ENCODE measurements at places on chromosomes 2 and 18.

- DNase-seq, result peak; percentile 19
These were observed 99.8 kb downstream of the ZNF236 start for GRCh38 chr18:76922107-76922506.

DNA sequence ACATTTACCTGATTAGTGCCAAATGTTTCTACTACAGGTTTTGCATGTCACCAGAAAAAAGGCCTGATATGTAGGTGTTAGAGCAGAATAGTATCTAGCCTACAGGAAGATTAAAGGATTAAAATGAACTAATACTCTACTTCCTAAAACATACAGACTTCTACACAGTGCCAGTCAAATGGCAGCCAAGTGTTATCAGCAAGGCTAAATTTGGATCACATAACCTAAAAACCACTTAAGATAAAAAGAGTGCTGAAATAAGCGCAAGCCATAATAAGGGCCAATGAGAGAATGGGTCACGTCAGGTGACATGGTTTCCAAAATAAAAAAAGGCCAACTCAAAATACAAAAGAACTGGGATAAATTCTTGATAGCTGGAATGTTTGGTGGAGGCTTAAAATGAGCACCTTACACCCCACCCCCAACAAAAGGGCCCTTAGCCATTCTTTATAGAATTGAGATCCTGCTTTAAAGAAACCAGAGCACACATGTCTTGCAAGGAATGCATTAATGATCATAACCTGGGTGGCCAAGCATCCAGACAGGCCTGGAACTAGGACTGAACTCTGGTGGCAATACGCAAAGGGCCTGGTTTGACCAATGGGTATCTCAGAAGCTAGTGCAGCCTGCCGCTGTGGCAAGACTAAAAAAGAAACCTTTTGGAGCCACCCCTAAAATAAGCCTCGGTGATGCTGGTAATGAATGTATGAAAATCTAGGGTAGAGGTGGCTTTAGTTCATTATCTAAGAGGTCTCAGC is 32.4 kb downstream of the IRS1 start:
- no peak for DNase-seq

DNA sequence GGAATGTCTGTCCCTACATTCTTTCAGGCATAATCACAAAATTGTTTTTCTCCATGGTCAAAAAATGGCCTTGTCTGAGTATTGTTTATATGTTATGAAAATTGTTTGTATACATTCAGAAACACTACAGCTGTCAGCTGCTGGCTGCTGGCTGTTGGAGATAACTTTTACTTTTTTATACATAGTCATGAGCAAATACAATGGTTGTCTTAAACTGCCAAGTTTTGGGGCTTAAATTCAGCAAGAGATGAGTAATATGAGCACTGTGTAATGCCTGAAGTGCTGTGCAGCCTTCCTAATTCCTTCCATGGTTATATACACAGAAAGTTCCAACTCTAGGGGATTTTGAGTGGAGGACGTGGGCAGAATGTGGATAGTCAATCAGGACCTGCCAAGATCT is 168.9 kb upstream of the RMP24 start:
- no peak for DNase-seq

DNA sequence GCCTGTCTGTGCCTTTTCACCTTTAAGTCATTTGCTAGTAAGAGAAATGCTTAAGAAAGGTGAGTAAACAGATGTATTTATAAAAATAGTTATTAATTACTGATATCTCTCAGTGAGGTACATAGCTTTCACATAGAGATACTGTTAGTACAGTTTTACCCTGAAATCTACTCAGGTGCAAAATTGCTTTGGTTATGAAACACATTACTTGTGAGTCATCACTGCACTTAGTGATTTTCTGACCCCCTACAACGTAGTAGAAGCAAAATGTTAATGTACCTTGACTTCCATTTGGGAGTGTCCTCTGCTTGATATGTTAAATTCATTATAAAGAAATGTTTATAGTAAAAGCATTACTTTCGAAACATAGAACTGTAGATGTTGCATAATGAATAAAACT is 6.5 kb downstream of the GLS start:
- no peak for DNase-seq

GRCh38 chr2:240257940-240258580 is 117.6 kb upstream of the OTOS start:
- no peak for DNase-seq
